ENCODE measurements at places on chromosomes 2 and 18.

- no peak for DNase-seq
These were observed 48.5 kb upstream of the LOXHD1 start for GRCh38 chr18:46705521-46705920.

GRCh38 chr2:147800316-147800715 lies 44.5 kb upstream of the ACVR2A start:
- no peak for DNase-seq

DNA sequence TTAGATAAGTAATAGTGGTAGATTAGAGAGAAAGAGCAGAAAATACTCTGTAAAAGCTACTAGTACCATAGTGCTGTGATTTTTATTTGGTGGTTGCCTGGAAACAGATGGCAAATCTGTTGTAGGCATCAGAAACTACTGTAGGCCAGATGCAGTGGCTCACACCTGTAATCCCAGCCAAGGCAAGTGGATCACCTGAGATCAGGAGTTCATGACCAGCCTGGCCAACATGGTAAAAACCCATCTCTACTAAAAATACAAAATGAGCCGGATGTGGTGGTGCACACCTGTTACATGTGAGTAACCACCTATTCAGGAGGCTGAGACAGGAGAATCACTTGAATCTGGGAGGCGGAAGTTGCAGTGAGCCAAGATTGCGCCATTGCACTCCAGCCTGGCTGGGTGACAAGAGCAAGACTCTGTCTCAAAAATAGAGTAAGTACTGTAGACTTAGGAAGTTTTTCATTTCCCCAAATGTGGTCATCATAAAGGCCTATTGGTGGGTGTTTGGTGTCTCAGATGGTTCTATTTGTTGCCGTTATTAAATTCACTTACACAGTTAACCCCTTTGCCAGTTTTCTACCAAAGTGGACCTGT lies 79.6 kb downstream of the SPTBN1 start:
- no peak for DNase-seq

GRCh38 chr2:42906557-42907411 lies 114.4 kb upstream of the HAAO start:
- DNase-seq: peak; percentile 16

GRCh38 chr2:109350526-109350925 lies 221.5 kb downstream of the SH3RF3 start:
- DNase-seq: no peak

- no peak for DNase-seq
These were observed 10.8 kb upstream of the CRYBA2 start for GRCh38 chr2:219003979-219004378.

DNA sequence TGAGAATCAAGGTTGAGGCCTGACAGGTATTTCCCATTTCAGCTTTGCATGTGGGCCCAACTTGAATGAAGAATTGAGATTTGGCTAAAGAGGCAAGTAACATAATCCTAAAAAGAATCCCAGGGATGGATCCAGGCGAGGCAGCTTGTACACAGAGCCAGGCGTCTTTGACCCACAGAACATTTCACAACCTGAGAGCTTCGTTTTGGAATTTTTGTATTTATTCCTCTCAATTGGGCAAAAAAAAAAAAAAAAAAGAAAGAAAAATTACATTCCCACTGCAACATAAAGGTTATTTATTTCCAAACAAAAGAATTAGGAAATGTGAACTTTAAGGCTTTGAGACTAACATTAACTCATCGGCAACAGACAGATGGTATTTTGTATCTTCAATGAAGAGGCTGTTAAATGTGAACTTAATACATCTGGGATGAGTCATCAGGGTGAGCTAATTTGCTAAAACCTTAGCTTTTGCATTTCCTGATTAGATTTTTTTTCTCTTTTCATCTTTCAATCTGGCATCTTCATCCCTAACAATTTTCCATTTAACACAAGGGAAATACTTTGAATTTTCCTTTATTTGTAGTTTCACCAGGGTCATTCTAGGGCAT lies 478.5 kb upstream of the TNP1 start:
- DNase-seq: no peak

- no peak for DNase-seq
These were observed 13.0 kb downstream of the KANSL1L start for GRCh38 chr2:210158236-210158635.

DNA sequence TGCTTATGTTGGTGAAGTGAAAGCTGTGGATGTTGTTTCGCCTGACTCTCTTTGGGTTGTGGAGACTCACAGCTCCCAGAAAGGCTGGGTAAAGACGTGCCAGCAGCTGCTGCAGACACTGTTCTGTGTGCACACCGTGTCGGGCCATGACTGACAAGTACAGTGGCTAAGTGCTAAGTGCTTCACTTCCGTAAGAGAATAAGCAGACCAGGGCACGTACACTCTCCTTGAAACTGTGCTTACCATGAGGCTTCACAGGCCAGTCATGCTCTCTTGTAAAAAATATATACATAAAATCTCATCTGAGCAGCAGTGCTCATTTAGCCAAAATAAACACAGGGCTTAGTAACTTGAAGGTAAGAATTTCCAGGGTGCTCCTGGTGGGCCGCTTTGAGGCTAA lies 86.0 kb downstream of the NRP2 start:
- no peak for DNase-seq

GRCh38 chr18:39724652-39725051 lies 2159.1 kb upstream of the CELF4 start:
- no peak for DNase-seq

- DNase-seq: no peak
These were observed 819 bp upstream of the MAP3K2 start for GRCh38 chr2:127388423-127389164.

DNA sequence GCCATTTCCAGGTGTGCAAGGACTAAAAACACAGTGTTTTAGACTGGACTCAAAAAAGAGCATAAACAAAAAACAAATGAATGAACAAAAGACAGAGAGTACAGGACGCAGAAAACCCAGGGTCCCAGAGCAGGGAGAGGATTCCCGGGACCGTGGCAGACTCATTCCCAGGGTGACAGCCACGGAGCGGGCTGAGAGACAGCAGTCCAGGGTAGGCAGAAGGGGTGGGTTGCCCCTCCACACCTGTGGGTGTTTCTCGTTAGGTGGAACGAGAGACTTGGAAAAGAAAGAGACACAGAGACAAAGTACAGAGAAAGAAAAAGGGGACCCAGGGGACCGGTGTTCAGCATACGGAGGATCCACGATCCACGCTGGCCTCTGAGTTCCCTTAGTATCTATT lies 273.4 kb downstream of the EIPR1 start:
- DNase-seq: no peak

DNA sequence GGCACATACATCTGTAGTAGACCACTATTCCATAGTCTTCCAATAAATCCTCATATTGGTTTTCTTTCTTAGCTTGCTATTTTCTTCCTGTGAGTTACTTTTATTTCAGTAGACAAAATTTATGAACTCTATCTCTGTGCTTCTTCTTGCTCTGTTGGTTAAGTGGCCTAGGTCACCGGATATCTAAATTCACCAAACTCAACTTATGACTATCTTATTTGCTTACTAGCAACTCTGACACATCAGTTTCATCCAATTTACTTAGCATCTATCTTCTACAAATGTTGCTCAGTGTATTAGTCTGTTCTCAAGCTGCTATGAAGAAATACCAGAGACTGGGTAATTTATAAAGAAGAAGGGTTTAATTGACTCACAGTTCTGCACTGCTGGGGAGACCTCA lies 432.5 kb upstream of the FSIP2 start:
- no peak for DNase-seq

DNA sequence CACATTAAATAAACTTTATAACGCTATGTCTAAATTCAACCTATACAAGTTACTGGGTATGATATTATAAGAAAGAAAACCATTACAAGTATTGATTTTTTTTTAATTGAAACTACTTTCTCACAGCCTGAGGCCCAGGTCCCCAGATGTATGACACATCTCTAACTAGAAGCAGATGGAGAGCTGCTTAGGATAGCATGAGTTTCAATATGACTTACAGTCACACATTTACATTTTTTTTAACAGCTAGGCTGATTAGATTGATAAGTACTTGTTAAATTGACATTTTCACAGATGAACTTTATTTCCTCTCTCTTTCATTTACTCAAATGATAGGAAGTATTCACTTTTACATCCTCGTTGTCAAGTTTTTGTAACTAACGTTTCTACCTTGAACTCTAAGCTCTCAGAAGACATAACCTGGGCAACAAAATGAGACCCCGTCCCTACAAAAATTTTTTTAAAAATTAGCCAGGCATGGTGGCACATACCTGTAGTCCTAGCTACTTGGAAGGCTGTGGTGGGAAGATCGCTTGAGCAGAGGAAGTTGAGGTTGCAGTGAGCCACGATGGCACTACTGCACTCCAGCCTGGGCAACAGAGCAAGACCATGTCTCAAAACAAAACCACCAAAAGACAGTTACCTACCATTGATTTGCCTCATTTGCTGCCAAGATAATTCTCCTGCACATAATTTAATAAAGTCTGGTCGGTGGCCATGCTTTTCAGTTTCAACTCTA lies 52.4 kb downstream of the STK39 start:
- DNase-seq: no peak

GRCh38 chr2:232528746-232529460 lies 2.9 kb downstream of the CHRND start:
- no peak for DNase-seq

GRCh38 chr2:127069536-127069935 lies 37.4 kb downstream of the BIN1 start:
- DNase-seq: no peak

DNA sequence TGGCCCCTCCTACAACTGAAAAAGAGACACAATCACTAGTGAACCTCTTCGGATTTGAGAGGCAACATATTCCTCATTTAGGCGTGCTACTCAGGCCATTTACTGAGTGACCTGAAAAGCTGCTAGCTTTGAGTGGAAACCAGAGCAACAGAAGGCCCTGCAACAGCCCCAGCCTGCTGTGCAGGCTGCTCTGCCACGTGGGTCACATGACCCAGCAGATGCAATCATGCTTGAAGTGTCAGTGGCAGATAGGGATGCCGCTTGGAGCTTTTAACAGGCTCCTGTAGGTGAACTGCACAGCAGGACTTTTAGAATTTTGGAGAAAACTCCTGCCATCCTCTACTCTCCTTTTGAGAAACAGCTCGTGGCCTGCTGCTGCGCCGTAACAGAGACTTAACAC lies 578.6 kb upstream of the RAB6C start:
- no peak for DNase-seq

DNA sequence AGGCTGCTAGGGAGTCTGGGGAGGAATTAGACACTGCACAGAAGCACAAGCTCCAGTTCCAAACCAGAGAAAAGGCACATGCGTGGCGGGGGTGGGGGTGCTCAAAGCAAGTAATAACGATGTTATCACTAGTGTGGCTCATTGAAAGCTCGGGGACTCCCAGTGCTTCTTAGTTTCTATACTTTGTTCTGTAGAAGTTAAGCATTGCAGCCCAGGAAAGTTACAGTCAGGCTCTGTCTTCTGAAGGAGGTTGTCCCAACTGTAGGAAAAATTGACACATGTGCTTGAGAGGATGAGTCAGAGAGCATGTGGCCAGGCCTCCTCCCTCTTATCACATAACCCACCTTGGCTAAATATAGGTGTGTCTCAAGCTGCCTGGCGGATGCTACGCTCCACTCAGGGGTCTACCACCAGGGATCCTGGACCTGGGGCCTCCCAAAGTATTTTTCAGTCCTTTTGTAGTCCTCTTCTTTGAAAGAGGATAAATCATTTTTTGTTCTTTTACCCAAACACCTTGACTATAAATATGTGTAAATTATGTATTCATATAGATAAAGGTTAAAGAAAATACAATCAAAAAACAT lies 3.8 kb downstream of the GALNT5 start:
- DNase-seq: no peak

DNA sequence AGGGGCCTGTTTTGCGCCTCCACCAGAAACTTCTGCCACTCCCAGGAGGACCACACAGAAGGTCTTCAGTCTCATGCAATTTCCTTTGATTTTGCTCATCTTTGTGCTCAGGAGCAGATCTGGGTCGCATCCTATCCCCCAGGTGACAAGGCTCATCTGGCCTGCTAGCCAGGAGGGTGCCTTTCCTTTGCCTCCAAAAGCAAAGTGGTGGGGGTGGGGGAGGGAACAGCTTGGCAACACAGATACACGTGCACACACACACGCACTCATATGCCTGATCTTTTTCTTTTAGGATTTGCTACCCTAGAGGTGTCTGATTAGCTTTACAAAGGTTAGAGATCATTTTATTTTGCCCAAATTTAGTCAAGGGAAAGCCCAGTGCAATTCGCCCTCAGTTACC lies 13.8 kb upstream of the SPATA3 start:
- DNase-seq: no peak

GRCh38 chr18:64270121-64270520 lies 121.2 kb upstream of the LINC00305 start:
- DNase-seq: no peak

- DNase-seq: no peak
These were observed 100.8 kb downstream of the ASB1 start for GRCh38 chr2:238527565-238527964.

GRCh38 chr2:225512876-225513540 lies 113.5 kb downstream of the NYAP2 start:
- no peak for DNase-seq

DNA sequence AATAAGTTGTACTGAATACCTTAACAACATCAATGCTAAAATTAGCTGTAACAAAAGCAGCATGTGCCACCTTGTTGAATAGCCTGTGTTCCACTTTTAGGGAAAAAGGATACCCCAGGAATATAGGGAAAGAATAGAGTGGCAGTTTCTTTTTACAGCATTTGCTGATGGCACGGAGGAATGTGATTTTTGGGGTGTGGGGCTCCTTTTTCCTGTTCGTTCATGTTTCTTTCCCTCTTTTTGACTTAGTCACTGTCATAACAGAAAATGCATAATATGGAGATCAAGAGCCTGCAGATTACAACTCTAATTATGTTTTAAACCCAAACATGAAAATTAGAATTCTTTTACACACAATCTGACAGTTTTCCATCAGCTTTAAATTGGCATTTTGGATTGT lies 60.4 kb downstream of the MAP3K20 start:
- no peak for DNase-seq

Data from caudate nucleus (tissue), 63 donors.